H4 (cell line): ENCODE measurements at places on chromosomes 5 and 9. TPM values are rescaled to one million over a fixed set of nuclear protein-coding genes. Genes with fewer than 3 reads are reported as not detected.

Gene KCNV2
- total RNA-seq: not detected in 2 replicates

Gene IL4
- not detected in 2 replicates for total RNA-seq

Gene GABRA1
- 0.62 and 2.4 TPM in 2 replicates for total RNA-seq

Gene SPATA31D3
- total RNA-seq: not detected in 2 replicates

Gene FBXW11
- total RNA-seq: 56.3 and 56.5 TPM in 2 replicates

Gene C5orf58
- total RNA-seq: not detected in 2 replicates

Gene SH3RF2
- total RNA-seq: 1.6 and 3.0 TPM in 2 replicates

Gene CDKN2B
- not detected in 2 replicates for total RNA-seq

Gene NPR3
- total RNA-seq: 0.10 and 0.27 TPM in 2 replicates

Gene DRD1
- total RNA-seq: 0.25 and 0.29 TPM in 2 replicates

Gene GNG10
- total RNA-seq: 134 and 146 TPM in 2 replicates

Gene SAXO1
- total RNA-seq: under 0.01 TPM in 1 of 2 replicates, not detected in the other

Gene ADGRV1
- total RNA-seq: 13.0 and 14.2 TPM in 2 replicates

Gene RNF183
- not detected in 2 replicates for total RNA-seq

Gene KIF20A
- 130 and 131 TPM in 2 replicates for total RNA-seq

GRCh38 chr5:162699361-162699760, 631.8 kb downstream of the GABRG2 start:
- no peak for DNase-seq

- DNase-seq: no peak
Measured at GRCh38 chr9:136359774-136360718, 3.5 kb downstream of the DNLZ start.

GRCh38 chr5:94153736-94154450, 412.5 kb upstream of the POU5F2 start:
- DNase-seq: no peak

DNA sequence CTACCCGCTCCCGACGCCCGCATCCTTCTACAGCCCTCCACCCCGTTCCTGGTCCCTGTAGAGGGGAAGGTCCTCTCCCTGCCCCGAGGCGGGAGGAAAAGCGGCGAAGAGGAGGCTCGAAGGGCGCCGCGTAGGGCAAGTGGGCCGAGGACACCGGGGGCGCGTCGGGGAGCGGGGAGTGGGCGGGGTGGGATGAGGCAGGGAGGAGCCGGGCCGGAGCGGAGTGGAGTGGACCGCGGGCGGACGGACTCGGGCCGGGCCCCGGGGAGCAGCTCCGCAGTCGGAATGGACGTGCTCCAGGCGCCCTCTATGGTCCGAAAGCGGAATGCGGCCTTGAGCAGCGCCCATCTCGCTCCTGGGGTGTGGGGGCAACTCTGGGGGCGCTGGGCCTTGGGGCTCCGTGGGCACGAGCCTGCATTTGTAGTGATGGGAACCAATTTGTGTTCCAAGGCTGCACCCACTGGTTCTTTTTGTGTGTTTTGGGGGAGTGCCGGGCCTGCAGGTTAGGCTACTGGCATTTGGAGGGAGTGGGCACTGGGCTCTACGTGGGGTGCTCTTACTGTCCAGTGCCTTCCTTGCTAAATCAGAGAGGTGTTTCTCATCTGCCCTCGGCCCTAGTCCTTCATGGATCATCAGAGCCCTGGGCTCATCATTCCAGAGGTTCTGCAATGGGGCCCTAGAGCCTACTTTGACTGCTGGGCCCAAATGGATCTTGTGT, 7.3 kb downstream of the IRX1 start:
- DNase-seq: no peak

GRCh38 chr9:98256756-98257155, 1.3 kb upstream of the TBC1D2 start:
- no peak for DNase-seq

DNA sequence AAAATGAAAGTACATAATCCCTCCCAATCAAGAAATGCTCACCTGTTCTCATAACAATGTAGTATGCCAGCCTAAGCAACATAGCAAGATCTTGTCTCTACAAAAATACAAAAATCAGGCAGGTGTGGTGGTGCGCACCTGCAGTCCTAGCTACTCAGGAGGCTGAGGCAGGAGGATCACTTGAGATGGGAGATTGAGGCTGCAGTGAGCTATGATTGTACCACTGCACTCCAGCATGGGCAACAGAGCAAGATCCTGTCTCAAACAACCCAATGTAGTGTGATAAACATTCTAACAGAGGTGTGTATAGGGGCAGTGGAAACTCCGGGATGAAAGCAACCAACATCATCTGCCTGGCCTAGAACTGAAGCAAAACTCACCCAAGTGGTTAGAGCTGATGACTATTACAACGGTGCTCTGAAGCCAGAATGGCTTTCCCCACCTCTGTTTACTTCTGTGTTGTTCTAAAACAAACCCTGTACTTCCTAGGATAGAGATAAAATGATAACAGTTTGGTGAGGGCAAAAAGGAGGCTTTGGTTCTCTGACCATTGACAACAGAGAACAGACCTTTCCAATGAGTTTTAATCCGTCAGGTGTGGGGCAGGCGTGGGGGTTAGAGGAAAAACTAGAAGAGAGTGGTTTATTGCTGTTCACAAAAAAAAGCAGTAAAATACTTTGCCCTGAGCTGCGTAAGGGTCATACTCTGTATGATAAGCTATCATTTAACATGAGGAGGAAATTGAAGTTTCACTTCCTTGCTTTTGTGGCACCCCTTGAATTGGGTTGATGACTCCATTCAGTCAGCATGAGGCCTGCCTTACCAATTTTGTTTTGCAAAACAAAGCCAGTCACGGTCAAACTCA, 18.9 kb downstream of the WNT8A start:
- DNase-seq: no peak

- DNase-seq: no peak
Measured at GRCh38 chr9:127585161-127585819, 26.8 kb upstream of the STXBP1 start.

GRCh38 chr9:132231019-132231701, 69.3 kb downstream of the NTNG2 start:
- no peak for DNase-seq

- DNase-seq: no peak
Measured at GRCh38 chr9:34653151-34654072, 1.4 kb downstream of the IL11RA start.

- no peak for DNase-seq
Measured at GRCh38 chr9:21030389-21031035, 928 bp downstream of the HACD4 start.

- no peak for DNase-seq
Measured at GRCh38 chr9:35070823-35071813, 1.3 kb downstream of the VCP start.

GRCh38 chr9:21576331-21577189, 94.4 kb upstream of the IFNE start:
- no peak for DNase-seq

DNA sequence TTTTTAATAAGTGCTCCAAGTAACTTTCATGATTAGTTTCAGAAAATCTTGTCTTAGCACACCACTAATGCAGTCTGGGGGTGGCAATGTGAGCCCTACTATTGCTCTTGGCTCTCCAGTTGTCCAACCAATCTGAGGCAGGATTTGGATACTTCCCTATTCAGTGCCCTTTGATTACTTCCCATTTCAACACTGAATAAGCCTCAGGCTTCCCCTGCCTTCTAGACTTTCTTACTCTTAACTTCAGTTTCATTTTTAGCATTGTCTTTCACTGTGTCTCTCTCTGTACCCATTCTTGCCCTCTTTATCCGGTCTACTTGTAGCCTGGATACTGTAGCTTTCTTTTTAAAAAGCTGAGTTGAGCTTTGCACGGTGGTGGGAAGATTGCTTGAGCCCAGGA, 186.1 kb downstream of the C9orf152 start:
- DNase-seq: no peak

DNA sequence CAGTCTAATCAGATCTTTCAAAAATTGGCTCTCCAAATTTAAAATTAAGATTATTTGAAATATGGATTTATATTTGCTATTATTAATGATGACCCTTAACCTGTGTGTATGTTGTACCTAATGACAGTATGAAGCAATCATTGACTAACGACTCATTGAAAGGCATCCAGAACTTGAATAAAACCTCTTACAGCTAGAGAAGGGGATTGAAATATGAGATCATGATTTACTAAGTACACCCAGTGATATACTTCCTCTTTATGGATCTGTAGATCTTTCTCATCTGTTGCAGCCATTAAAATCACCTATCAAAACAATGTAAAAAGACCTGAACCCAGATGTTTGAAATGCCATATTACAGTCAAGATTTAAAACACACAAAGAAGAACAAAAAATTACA, 126.5 kb downstream of the RPS23 start:
- no peak for DNase-seq

- no peak for DNase-seq
Measured at GRCh38 chr9:30120666-30121065, 2263.8 kb upstream of the ACO1 start.

DNA sequence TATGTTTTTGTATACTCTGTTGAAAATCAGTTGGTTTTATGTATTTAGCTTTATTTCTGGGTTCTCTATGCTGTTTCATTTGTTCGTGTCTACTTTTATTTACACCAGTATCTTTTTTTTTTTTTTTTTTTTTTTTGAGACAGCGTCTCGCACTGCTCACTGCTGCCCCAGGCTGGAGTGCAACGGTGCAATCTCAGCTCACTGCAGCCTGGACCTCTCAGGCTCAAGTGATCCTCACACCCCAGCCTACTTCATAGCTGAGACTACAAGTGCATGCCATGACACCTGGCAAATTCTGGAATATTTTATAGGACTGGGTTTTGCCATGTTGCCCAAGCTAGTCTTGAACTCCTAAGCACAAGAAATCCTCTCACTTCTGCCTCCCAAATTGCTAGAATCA, 869.4 kb upstream of the CDH6 start:
- peak; percentile 32 for DNase-seq

- DNase-seq: peak; percentile 34
Measured at GRCh38 chr5:72280581-72281069, 39.4 kb downstream of the MRPS27 start.

DNA sequence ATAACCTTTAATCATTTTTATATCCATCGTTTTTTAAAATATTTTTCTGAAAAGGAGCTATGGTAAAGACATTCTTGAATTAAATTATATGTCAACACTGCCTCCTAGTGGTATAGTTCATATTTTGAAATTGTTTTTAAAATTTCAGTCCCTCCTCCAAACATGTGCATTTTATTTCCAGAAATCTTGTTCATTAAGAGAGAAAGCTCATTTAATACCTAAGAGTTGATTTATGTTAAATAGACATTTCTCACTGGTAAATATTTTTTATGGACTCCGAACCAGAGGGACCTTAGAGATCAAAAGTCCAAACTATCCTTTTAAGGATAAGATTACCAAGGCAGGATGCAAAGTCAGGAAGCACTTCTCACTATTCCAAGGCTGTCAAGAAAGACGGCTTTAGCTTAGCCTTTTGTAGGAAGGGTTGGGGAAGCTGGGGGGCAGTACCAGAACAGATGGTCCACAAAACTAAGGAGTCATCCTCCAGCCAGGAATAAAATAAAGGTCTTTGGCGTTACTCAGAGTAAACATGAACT, 21.6 kb downstream of the BHMT start:
- no peak for DNase-seq

- DNase-seq: no peak
Measured at GRCh38 chr9:2248768-2249265, 233.7 kb downstream of the SMARCA2 start.

DNA sequence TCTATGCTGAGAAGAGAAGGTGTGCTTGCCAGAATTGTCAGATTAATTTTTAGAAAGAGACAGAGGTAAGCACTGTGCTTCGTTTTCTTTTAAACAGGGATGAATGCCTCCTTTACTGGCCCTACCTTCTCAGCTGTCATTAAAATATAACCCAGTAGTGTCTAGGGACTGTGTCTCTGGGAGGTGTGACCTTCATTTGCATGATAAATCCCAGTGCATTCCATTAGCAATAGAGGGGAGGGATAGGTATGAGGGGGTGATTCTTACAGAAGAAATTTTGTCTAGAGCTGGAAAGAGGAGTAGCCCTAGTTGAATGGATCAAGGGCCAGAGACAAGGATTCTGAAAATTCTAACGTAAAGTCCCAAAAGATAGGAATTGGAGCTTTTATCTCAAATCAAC, 351.5 kb downstream of the BNC2 start:
- DNase-seq: no peak

- DNase-seq: no peak
Measured at GRCh38 chr5:5711112-5711511, 288.6 kb downstream of the ICE1 start.

DNA sequence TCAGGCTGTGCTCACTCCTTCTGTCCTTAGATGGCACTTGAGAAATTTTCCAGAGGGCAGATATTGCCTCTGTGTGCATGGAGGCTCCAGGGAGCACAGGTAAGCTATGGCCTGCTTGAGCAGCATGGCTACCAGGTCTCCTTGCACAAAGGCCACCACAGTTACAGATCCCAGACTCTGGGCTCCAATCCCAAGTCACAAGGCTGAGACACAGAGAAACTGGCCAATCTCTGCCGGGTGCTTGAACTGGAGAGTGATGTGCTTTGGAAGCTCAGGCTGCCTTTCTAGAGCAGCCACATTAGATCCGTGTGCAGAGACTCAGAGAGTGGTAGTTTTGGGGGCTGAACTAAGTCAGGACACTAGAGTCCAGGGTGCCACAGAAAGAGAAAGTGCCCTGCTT, 145.7 kb downstream of the SEMA6A start:
- no peak for DNase-seq

DNA sequence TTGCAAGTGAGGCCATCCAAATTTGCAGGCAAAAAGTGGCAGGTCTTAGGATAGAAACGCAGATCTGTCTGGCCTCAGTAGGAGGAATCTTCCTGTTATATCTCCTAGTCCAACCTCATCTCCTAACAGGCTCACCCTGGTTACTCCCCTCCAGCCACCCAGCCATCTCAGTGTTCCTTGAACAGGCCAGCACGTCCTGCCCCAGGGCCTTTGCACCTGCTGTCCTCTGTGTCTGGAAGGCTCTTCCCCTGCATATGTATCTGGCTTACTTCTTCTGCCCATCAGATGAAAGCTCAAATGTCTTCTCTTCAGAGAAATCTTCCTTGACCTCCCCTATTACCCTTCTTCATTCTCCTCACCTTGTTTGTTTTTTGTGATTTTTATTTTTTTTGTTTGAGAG, 107.3 kb upstream of the ALDH1B1 start:
- DNase-seq: no peak

- no peak for DNase-seq
Measured at GRCh38 chr5:26894719-26895263, 143.6 kb downstream of the CDH9 start.

DNA sequence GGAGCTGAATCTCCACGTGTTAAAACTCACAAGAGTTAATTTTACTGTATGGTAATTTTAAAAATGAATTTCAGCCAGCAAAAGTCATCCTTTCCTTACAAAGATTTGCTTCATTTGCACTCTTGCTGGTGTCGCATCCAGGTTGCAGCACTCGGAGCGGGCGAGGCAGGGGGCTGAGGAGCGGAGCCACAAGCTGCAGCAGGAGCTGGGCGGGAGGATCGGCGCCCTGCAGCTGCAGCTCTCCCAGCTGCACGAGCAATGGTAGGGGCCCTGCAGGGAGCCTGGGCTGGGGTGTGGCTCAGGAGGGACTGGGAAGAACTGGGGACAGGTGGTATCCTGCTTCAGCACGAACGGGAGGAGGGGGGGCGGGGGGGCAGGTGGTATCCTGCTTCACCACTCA, 27.1 kb downstream of the HNRNPH1 start:
- no peak for DNase-seq

DNA sequence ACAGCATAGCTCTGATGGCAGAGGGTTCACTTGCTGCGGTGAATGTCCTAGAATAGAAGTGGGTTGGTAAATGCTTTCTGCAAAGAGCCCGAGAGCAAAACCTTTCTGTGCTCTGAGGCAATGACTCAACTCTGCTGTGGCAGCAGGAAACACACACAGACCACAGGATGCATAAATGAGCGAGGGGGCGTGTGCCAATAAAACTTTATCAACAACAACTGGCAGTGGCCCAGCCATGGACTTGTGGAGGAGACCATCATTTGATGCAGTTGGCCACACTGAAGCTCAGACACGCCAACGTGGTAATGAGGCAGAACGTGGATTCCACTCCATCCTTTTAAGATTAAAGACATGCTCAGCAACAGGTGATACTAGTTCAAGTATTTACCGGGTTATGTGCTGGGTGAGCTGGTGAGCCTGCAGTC, 6.8 kb downstream of the MRPL36 start:
- peak; percentile 91 for DNase-seq
